ENCODE measurements at places on chromosomes 6 and 20.

DNA sequence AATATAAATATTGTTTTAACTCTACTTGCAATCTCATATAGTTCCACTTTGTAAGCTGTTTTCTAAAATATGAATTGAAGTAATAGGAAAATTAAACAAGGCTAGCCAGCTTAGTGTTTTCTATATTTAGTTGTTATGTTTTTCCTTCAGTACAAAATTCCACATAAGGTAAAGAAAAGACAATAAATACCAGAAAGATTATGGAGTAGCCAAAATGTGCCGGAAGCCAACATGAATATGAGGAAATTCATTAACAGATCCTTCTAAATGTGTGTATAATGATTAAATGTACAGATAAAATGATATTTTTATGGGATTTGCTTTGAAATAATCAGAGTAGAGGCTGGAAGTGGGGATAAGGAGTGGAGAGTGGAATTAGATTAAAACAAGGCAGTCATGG lies 52.5 kb upstream of the COL21A1 start:
- no peak for DNase-seq

DNA sequence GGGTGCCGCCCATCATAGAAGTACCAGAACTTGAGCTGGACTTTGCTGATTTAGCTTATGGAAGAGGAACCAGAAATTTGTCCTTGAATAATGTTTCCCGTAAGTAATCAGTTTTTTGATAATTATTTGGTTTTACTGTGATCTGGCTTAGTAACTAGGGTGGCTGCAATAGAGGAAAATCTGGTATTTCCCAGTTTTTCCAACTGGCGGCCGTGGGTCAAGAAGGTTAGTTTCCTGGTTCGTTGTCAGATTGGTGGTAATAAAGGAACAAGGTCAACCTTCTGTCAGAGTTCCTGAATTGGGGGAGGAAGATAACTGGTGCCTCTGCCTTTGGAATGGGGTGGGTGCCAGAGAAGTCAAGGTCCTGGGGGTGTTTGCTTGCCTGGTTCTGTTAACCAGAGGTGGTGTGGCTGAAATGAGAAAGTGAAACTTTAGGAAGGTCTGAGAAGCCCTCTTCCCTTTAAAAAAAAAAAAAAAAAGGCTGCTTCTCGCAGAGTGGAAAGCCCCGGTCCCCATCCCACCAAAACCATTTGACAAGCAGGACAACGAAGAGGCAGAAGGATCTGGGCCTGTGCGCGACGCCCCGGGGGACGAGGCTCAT lies at the start of gene CALHM6:
Gene CALHM6 (plus strand): TSS at position 45 of the 601 bp plus-strand sequence. CDS start 555 bp downstream, at position 600.
- no peak for DNase-seq

- no peak for DNase-seq
These were observed 94.5 kb upstream of the F13A1 start for GRCh38 chr6:6414931-6415330.

GRCh38 chr6:155473741-155474140 lies 18.1 kb upstream of the NOX3 start:
- DNase-seq = no peak

GRCh38 chr6:38180586-38180985 lies 361.1 kb downstream of the ZFAND3 start:
- DNase-seq = peak; percentile 50

DNA sequence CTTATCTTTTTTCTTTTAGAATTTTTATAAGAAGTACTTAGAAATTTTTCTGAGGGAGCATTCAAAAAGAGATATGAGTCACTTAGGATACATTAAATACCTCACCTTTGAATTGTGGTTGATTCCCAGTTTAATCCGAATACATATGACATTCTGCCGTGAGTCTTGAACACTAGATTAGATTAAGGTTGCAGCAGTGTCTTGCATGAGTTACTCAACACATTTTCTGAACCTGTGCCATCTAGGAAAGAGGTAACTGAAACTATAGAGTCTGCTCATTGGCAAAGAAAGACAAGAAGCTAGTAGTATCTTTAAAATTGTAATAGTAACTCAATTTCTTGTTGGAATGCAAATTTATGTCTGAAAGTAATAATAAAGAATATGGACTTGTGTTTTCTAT lies 14.9 kb downstream of the PEX3 start:
- DNase-seq = no peak

DNA sequence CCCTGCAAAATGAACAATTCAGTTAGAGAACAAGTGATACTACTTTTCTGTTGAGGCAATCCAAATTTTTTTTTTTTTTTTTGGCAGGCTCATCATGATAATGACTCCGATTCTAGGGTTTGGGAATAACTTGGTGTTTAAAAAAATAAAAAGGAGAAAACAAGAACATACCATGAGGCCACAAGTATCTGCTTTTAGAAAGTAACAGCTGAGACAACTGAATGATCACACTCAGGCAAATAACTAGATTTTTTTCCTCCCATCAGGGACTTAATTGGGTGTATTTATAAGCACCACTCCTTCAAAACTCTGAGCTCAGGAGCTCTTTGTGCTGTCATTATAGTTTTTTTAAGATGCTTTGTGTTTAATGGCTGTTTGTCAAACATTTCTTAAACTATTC lies 29.6 kb downstream of the PAK5 start:
- DNase-seq = no peak

GRCh38 chr6:152380351-152380767 lies 256.8 kb downstream of the SYNE1 start:
- DNase-seq = no peak

DNA sequence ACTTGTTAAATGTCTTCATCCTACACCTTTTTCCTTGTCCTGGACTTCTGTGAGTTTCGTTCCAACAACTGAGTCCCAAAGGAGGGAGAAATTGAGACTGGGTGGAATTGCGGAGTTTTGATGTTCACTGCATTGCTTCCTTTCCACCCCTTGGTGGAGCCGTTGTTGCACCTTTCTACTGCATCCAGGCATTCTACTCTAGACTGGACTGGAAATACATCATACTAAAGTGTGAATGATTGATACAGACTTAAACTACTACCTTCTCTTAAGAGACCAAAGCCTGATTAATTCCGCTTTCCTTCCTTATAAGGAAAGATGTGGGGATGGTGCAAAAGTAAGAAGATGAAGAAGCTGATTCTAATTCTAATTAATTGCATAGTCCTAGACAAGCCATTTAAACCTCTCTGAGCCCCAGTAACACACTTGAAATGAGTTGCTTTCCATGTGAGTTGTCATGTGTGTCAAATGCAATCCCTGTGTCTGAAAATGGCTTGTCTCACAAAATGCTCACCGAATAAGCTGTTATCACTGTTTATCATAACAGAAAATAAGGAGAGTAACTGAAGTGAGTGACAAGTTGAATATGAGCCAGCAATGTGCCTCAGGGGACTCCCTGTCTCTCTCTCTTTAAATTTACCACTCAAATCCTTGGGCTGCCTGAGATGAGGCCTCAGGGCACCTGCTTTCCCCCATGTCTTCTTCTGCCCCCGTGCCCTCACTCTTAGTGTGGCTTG lies 338.3 kb upstream of the CHD6 start:
- no peak for DNase-seq

DNA sequence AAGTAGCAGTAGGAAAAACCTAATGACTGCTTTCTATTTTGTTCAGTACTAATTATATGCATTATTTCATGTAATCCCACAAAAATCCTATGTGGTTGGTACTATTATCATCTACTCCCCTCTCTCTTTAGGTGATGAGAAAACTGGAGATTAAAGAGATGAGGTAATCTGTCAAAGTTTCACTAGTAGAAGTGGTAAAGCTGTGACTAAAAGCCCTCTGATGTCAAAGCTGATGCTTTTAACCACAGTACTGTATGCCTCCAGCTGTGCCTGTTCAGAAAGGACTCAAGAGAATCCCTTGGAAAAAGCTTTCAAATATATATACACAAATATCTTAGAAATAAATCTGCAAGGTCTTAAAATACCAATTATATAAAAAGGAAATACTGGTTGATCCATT lies 38.0 kb downstream of the PHIP start:
- DNase-seq = no peak

- no peak for DNase-seq
These were observed 12.6 kb downstream of the HSPA12B start for GRCh38 chr20:3744806-3745685.

DNA sequence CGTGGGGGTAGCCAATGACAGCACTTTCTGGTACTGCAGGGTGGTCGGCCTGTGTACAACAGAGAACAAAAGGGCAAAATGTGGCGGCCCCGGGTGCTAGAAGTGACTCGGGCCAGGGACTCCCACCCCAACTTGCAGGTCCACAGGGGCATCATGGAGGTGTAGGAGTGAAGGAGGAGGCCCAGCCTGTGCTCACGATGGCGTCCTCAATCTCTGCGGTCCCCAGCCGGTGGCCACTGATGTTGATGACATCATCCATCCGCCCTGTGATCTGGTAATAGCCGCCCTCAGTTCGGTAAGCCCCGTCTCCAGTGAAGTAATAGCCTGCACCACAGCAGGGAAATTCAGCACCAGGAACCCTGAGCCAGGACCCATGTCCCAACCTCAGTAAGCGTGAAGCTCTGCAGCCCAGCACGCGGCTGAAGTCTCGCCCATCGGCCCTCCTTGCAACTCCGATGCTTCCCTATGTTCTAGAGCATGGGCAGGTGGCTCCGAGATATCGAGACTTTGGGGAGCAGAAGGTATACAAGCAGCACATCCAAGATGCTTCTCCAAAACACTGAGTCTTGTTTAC lies 20.2 kb upstream of the APMAP start:
- DNase-seq = no peak

DNA sequence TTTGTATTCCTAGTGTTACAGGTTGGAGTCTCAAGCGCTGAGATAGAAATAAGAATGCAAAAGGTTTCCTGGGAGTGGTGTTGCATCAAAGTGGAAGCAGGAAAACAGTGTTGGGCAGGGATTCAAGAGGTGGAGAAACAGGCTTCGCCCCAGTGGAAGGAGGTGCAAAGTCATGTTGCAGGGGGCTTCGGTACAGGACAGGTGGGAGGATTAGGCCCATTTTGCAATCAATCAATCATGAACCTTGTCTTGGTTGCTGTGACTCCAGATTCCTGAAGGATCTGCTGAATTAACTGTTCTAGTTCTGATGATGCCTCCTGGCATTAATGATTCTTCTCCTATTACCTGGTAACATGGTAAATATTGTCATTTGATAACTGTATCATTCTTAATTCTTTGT lies 22.4 kb upstream of the FAM217A start:
- no peak for DNase-seq

GRCh38 chr20:51661609-51662178 lies 106.5 kb downstream of the ATP9A start:
- DNase-seq = no peak

DNA sequence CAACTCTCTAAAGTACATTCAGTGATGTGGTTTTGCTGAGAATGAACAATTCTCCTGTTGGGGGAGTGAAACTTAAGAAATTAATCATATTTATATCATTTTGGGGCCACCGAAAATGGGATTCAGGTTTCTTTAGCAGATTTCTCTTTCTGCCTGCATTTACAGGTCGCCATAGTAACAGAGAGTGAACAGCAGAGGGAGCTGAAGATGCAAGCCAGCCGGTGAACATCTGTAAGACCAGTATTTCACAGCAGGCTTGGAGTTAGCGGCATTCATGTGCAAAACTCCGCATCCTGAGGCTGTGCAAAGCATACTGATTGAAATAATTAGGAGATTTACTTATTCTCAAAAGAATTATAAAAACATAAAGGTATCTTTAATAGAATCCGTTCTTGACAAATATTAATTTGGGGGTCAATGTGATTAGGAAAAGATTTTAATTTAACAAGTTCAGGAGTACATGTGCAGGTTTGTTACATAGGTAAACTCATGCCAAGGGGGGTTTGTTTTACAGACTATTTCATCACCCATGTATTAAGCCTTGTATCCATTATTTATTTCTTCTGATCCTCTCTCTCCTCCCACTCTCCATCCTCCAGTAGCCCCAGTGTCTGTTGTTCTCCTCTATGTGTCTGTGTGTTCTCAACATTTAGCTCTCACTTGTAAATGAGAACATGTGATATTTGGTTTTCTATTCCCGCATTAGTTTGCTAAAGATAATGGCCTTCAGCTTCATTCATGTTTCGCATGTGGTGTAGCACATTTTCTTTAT lies 17.8 kb upstream of the HSF2 start:
- no peak for DNase-seq

- no peak for DNase-seq
These were observed 82.2 kb downstream of the CHMP4B start for GRCh38 chr20:33893314-33893713.

DNA sequence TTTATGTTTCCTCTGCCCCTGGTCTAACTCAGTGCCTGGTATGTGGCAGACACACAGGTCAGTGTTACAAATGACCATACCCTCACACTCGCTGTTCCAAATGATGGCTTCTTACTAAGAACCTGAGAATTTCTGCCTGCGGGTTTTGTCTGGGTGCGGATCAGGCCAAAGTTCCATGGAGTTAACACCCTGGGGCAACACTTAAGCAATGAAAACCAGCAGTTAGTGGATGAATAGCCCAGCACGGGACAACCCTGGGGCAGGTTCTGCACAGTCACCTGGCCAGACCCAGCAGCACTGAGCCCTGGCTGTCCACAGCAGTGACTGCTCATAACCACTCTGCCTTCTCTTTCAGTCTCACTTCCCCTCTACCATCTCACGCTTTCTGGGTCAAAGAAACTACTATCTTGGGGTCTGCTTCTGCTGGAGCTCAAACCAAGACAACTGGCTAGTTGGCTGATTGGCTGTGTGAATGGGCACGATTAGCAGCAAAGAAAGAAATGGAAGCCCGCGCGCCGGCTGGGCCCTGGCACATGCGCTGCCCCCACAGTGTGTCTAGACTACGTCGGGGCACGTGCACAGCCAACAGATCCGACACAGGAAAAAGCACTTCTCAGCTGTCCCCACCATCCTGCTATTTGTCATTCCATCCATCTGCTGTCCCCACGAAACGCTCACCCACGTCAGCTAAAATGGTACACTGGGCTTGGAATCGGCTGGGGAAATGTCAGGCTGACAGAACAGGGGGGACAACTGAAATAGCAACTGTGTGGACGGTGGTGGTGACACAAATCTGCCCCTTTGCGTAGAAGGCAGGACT lies 36.6 kb downstream of the MGME1 start:
- no peak for DNase-seq

DNA sequence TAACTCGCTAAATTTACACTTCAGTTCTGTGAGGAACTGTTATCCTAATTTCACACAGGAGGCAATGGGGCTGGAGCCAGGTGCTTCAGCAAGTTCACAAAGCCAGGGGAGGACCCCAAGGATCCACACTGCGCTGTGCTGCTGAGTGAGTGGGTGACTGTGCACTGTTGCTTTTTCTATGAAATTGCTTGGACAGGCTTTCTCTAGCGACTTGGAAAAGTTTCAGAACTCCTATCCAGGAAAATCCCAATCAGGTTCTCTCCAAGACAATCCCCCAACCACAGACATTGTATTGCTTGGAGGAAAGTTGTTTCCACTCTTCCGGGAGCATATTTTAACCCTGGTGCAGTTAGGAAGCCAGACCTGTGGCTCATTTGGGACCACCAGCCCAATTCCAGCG lies 175.9 kb upstream of the CST7 start:
- DNase-seq = no peak

GRCh38 chr6:100281471-100281901 lies 183.2 kb downstream of the SIM1 start:
- no peak for DNase-seq
